ENCODE measurements at places on chromosomes 6 and 20.

- DNase-seq = peak; percentile 82
Measured at GRCh38 chr6:166540631-166541331, 45.7 kb downstream of the RAMACL start.

- DNase-seq = no peak
Measured at GRCh38 chr20:55070001-55070400, 594.6 kb downstream of the DOK5 start.

GRCh38 chr6:137783710-137784109, 83.3 kb upstream of the TNFAIP3 start:
- DNase-seq = no peak

DNA sequence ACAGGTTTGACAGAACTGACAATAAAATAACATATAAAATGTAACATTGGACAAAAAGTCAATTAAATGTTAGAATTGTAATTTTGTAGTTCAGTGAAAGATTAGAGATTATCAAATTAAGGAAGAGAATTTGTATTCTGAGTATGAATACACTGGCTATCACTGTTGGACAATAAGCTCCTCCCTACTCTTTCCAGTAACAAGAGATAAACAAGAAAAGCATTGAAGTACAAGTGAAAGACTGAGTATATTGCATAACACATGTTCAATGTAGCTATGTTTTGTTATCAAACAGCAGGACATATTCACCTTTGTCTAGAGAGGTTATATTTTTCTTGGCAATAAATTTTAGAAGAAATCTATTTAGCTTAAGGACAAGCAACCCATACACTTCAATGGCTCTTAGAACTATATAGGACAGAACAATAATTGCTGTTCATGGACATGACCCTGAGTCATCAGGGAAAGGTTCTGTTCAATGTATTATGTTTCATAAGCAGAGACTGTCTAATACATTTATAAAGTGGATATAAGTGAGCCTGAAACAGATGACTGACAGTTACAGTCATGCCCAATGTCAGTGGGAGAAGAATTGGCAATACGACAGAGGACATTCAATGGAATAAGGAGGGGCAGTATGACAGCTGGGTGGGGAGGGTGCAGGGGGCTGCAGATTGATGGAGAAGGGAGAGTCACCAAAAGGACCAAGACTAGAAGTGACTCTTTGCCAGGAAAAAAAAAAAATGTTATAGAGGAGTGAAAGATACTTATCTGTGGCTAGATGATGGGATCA, 520.4 kb downstream of the FRK start:
- no peak for DNase-seq

DNA sequence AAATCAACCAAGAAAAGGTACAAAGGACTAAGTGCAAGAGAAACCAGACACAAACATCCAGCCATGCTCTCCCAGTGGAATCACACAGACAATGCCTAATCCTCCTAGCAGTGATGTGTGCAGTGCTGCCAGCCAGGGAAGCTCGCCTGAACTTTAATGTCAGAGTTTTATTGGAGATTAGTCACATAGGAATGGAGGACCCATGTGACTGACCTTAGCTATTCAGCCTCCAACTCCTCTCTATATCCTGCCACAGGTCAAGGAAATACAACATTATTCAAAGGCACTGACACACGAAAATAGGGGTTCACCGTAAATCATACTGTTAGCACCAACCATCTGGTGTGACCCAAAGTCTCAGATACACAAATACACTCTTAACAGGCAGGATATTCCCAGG, 684.6 kb downstream of the DOK5 start:
- no peak for DNase-seq

GRCh38 chr6:8026800-8027199, 37.4 kb downstream of the BLOC1S5 start:
- no peak for DNase-seq

DNA sequence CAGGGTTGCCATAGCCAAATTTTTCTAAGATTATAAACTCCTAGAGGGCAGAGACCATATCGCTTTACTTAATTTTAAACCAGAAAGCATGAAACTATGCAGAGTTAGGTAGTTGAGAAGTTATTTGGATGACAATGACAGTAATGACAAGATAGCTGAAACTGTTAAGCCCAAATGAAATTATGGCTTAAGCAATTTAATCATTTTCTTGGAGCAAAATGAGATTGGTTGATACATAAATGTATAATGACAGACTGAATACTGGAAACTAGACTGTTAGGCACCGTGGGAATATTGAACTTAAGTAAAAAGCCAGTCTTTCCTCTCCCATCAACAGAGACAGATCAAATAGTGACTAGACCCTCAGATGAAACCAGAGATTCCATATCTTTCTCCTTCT, 670.3 kb upstream of the NRSN1 start:
- no peak for DNase-seq

- DNase-seq = no peak
Measured at GRCh38 chr6:118207947-118208346, 300.9 kb downstream of the SLC35F1 start.

GRCh38 chr6:72836971-72837370, 215.1 kb downstream of the KCNQ5 start:
- DNase-seq = no peak

DNA sequence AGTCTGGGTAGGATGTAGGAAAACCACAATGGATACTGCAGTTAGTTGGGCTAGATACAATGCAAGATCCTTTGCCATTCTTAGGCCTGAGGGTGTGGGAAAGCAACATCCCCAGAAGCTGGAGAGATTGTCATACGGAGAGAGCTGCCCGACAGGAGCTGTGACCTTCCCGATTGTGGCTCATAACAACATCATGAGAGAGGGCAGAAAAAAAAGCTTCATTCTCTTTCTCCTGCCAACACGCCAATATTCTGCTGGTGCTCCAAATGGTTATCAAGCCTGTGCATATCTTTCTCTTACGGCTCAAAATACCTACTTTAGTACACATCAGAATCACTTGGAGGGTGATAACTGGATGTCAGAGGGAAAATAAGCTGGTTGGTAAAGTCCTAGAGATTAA, 81.1 kb downstream of the IBTK start:
- no peak for DNase-seq

DNA sequence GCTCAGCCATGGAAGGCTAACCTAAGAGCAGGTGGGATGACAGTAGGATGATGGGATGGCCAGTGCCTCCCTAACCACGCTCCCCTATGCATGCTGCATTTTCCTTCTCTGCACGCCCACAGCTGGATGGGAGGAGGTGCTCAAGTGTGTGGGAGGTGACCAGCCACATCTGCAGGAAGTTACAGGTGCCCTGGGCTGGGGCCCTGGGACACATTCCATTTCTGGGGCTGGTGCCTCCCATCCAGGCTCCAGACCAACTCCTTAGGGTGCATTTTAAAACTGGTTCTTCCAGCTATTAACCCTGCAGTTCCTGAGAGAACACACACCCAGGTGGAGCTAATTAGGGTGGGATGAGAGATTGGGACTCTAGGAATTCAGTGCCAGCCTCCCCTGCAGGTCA, 135.3 kb upstream of the ARMC2 start:
- no peak for DNase-seq

DNA sequence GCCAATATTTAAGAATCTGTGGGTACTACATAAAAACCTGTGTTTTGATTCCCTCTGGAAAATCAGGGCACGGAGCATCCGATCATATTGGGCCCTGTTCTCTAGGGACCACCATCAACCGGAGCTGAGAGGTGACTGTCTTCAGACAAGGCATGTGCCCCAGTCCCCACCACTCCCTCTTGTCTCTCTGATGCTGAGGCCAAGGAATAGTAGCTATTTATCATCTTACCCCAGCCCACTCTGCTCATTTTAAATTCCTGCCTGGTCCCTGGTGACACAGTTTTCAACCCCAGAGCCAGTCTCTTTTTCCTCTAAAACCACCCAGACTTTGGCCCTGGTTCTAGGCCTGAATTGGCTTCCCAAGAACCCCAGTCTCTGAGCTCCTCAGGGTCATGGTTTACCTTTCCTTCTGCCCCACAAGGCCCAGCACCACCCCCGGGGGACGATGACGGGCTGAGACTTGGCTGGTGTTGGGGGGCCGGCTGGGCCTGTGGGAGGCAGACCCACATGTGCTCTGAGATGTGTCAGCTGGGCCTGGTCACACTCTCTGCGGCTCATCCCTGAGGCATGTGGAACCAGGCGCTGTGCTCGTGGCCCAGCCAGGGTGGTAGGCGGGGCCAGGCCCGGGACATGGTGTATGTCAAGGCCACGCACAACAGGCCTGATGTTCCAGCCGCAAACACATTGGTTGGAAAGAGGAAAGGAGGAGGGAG, 114.4 kb downstream of the CEBPB start:
- no peak for DNase-seq

GRCh38 chr20:21240394-21240793, 62.7 kb upstream of the XRN2 start:
- DNase-seq = no peak

DNA sequence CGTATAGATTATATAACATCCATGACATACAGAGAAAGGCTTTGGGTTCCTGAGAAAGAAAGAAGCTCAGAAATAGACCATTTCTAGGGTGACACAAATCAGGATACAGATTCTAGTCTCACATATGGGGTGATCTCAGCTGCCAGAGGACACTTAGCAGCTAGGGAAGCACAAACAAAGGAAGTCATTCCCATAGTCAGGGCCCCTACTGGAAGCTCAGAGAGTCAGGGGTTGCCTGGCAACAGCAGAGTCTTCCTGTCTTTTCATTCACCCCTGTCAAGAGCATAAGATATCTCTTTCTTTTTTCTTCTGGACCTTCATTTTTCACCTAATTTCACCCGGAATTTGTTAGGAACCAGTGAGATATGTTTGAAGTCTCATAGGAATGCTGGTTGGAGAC, 81.9 kb upstream of the IYD start:
- no peak for DNase-seq

DNA sequence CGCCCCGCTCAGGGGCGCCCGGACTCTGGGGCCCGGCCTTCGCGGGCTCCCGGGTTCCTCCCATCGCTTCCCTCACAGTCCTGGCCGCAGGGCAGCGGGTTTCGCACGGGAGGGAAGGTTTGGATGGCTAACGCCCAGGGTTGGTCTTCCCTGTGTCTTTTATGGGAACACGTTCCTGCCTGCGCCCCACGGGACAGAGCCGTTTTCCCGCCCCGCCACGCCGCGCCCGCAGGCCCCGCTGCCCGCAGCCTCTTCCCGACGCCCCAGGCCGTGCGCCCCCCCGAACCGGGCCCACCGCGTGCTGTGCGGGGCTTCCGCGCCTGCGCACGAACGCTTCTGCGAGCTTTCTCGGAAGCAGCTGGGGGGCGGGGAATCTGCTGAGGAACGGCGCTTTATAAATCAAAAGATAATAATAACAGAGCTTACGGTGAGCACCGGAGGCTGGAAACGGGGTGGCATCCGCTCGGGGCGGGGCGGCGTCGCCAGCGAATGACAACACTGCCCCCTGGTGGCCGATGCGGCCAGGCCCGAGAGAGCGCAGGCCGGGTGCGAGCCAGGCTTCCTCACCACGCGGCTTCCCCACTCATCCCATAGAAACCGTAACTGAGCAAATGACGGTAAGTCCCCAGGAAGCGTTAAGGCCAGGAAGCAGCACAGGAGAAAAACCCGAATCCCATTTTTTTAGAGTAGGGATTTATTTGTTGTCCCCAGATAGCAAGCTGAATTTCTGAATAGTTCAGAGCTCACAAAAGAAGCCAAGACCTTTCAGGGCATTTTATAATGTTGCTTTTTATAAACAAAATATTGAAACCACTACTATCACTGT, 116.4 kb downstream of the MYLK4 start:
- peak; percentile 77 for DNase-seq

DNA sequence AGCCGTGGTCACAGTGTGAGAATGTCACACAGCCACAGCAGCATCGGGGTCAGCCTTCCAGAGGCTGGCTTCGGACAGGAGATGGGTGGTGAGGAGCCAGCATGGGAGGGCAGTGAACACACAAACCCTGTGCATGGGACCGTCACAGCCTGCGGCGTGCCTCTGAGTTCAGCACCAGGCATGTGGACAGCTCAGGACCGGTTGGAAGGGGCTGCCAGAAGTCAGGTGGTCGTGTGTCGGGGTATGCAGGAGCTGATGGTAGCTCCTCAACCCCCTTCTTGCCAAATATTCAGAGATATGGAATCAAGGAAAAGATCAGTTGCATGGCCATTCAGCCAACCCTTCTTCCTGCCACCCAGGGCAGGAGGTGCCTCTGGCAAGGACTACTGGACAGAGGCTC, 28.2 kb downstream of the MYT1 start:
- no peak for DNase-seq

DNA sequence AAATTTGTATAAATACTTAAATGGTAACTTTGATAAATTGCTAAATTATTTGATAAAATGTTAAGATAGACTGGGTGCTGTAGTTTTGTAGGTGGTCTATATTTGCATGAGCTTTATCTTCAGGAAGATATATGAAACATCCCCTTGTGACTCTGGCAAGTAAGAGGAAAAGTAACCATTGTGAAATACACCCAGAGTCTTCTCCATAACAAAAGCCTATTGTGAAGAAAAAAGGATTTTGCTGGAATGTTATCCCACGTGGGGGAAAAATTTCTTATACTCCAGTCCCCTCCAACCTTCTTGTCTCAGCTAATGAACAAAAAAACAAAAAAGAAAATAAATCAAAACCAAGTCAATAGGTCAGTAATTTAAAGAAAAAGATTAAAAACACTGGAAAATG, 600.7 kb downstream of the HDGFL1 start:
- DNase-seq = no peak

DNA sequence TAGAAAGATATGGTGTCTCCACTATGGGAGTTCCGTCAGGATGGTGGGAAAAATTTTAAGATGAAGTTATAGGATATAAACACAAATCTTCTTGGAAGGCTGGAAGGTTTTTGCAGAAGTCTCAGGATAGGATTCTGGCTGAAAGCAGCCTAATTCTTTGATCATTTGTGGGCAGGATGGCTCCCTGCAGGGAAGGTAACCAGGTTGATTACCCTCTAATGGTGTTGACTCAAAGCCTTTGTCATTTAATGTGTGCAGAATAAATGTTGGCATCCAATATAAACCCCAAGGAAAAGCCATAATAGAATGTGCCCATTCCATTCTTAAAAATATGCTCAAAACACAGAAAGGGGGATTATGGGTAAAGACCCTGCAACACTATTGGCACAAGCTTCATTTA, 204.3 kb downstream of the EPM2A start:
- no peak for DNase-seq

- no peak for DNase-seq
Measured at GRCh38 chr20:20611167-20611566, 101.3 kb downstream of the RALGAPA2 start.

GRCh38 chr6:53646606-53647005, 18.9 kb downstream of the KLHL31 start:
- DNase-seq = no peak

- no peak for DNase-seq
Measured at GRCh38 chr6:170553534-170554012, 466 bp upstream of the PSMB1 start.

GRCh38 chr20:12223057-12223456, 305.4 kb downstream of the BTBD3 start:
- no peak for DNase-seq

DNA sequence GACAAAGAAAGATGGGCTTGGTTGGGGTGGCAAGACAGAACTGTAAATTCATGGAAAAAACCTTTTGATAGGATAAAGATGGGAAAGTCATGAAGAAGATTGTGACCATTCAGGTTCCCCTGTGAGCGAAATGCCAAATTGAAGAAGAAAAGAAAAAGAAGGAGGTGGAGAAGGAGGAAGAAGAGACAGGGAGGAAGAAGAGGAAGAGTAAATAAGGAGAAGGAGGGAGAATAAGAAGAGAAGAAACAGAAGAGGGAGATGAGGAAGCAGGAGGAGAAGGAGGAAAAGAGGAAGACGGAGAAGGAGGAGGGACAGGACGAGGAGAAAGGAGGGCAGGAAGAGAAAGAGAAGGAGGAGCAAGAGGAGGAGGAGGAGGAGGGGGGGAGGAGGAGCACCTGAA, 199.8 kb downstream of the SLC24A3 start:
- DNase-seq = no peak

Data from CD4-positive, alpha-beta T cell treated with Interleukin-17A for 1 hour (primary cell).